Activated naive CD8-positive, alpha-beta T cell treated with anti-CD3 and anti-CD28 coated beads, Interleukin-2, amount 50 U/mL, for 24 hours (primary cell): ENCODE measurements at places on chromosomes 7 and 10.

DNA sequence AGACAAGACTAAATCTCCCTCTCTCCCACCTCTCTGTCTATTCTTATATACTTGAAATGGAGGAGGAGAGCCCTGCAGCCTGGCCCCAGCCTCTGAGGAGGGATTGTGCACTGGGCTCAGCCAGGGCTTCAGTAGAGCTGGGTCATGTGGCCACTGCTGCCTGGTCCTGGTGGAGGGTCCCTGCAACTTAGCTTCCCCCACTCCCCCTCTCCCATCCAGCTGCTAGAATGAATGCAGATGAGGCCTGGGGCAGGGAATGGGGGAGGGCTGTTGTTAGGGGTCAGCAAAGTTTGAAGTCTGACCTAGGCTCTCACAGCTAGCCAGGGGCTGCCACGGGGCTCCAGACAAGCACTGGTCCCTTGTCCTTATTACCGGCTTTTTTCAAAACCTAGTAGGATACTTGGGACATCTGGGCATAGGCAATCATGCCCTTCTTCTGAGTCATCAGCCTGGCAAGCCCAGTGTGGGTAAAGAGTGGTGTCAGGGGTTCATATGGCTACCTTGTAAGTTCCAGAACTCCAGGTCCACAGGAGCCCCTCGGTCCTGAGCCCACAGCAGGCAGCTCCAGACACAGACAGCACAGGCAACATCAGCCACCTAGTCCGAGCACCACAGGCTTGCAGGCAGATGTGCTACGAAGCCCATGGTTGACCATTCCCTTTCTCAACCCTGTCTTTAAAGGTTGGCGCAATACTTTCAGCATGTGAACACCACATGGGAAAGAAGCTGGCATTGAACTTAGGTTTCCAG is 12.8 kb upstream of the CXCL12 start:
- H3K4me3 ChIP-seq = no peak overlapping the region
- H3K27me3 ChIP-seq = peaks cover 10% of the 10 kb centered on the region
- no peaks in the 10 kb centered on the region for H3K4me1 ChIP-seq
- no peaks in the 10 kb centered on the region for H3K36me3 ChIP-seq

GRCh38 chr10:110045772-110046171 is 38.0 kb downstream of the ADD3 start:
- H3K4me1 ChIP-seq = peaks cover 63% of the 10 kb centered on the region
- H3K4me3 ChIP-seq = peak overlapping the region; percentile 7
- no peak overlapping the region for H3K27ac ChIP-seq
- no peak for DNase-seq
- no peaks in the 10 kb centered on the region for H3K27me3 ChIP-seq
- H3K36me3 ChIP-seq = peaks cover 39% of the 10 kb centered on the region

DNA sequence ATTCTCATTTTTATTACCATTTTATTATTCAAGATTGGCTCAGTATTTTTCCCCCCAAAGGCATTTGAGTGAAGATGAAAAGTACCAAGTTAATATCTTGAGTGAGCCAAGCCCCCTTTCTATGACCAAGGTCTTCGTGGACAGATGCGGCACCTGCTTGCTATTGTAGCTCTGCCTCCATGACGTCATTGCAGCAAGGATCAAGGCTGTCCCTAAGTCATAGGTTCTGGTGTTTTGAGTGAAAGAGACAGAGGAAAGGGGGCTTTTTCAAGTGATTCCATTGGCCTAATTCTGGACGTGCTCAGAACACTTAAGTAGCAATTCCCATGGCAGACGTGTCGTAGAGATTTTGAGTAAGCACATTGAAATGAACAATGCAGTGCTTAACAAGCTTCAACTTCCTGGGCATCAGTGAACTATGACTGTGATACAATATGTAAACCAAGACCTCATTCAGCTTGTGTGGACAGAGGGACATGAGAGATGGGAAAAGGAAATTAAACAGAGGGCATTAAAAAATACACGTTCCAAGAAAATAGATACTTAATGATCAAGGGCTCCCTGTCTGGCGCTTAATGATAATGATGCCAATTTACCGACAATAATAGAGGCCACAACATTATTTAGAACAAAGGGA is 248.7 kb upstream of the NPVF start:
- no peak for DNase-seq
- no peaks in the 10 kb centered on the region for H3K36me3 ChIP-seq
- no peak overlapping the region for H3K27ac ChIP-seq

GRCh38 chr10:14602807-14603533 is 171.7 kb downstream of the FAM107B start:
- H3K27me3 ChIP-seq = no peaks in the 10 kb centered on the region
- peak overlapping the region; percentile 99 for H3K4me3 ChIP-seq
- H3K27ac ChIP-seq = peak overlapping the region; percentile 97
- no peak for DNase-seq
- peaks cover 84% of the 10 kb centered on the region for H3K4me1 ChIP-seq
- H3K36me3 ChIP-seq = peaks cover 46% of the 10 kb centered on the region

DNA sequence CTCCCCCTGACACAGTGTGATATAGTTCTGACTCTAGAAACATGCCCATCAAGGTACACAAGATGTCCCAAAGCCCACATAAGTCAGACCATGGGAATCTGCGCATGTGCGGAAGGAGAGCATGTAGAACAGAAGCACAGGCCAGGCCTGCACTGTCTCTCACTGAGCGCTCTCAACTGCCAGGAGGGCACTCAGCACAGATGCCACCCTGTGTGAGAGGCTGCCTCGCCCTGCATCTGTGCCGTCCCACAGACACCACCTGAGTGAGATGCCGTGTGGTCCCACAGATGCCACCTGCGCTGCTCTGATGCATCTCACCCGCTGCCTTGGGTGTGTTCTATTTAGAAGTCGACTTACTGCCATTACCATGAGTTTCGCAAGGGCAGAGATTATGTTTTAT is 98.4 kb downstream of the VOPP1 start:
- no peak for DNase-seq
- H3K36me3 ChIP-seq = peaks cover 7% of the 10 kb centered on the region
- H3K4me1 ChIP-seq = peaks cover 71% of the 10 kb centered on the region
- no peak overlapping the region for H3K4me3 ChIP-seq
- H3K27ac ChIP-seq = no peak overlapping the region
